ENCODE measurements at places on chromosomes 2 and 18.

GRCh38 chr2:240989451-240990265, 8.8 kb upstream of the SNED1 start:
- DNase-seq, result no peak

GRCh38 chr18:47204908-47205522, 28.9 kb upstream of the IER3IP1 start:
- peak; percentile 25 for DNase-seq

GRCh38 chr2:233563663-233564430, 2.7 kb downstream of the USP40 start:
- no peak for DNase-seq

DNA sequence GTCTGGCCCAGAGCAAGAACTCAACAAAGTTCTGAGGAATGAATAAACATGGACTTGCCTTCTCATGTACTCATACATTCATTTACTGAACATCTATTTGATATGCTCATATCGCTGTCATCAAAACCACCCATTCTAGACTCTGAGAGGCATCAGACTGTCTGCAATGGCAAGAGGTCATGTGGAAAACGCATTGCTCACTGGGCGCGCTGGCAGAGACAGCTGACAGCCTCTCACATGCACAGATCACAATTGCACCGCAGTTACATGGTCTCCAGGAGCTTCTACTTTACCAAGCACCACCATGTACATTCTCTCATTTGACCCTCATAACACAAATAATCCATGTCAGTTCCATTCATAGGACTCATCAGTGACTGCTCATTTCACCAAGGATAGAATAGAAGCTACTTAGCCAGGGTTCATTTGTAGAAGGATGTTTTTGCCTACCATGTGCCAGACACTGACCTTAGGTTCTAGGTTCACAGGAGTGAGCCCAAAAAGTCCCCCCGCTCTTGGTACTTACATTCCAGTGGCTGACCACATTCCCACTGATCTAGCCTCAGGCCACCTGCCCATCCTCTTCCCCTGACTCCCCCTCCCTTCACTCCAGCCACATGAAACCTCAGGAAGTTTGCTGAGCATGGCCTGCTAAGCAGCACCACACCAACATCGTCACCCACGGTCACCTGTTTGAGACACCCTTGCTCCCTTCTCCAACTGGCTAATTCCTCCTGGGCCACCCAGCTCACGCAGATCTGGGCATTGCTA, 6.1 kb downstream of the FAM124B start:
- DNase-seq, result no peak

DNA sequence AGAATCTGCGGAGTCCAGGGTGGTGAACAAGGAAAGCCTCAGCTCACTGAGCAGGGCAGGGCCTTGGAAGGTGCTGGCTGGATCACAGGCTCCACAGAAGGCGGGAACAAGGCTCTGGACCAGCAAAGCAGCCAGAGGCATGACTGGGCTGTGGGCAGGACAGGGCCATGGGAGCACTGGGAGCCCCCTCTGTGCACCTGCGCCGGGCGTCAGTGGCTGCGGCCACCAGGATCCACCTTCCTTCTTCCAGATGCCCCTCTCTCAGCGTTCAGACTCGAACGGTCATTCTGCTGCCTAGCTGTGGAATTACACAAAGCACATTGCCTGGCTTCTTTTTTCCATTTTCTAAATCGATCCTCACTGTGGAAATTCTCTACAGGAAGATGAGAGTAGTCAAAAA, 621.2 kb downstream of the GALR1 start:
- DNase-seq, result no peak

- DNase-seq, result no peak
Measured at GRCh38 chr2:177029501-177029900, 183.1 kb upstream of the HNRNPA3 start.

GRCh38 chr18:45069546-45069945, 388.9 kb downstream of the SETBP1 start:
- no peak for DNase-seq

GRCh38 chr2:219125886-219126270, 34.7 kb downstream of the NHEJ1 start:
- DNase-seq, result no peak

DNA sequence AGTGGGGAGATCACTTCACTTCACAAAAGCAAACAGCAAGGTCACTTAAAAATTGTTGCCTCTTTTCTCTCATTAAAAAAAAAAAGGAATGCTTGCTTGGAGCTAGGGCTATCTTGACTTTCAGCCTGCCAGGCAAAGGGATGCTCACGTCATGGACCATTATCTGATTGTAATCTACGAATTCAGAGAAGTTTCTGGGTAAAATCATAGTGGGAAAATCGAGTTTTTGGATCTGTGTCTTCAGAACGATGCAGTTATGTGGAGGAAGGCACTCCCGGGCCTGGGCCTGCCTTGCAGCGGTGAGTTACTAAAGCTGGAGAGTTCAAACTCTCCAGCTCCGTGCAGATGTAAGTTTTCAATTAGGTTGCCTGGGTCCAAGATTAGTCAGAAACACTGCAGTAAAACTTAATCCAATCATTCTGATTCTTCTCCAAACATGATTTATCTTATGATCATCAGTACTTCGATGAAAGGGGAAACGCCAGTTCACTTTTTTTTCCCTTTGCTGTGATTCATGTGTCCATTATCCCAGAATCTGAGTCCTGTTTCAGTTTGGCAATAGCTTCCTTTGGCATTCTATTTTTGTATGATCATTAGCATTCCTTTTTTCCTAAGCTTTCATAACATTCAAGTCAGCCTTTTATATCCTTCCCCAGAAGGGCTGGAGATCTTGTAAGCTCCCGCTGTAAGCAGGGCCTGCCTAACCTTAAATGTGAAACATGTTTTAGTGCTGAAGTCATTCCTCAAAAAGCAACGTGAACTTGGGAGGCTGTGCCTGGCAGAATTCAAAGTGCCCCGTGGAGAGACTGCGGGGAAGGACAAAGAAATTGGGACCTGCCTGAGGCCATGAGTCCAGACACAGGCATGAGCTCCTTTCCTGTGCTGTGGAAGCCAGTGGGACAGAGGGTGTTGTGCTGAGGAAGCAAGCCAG, 119.3 kb upstream of the TWIST2 start:
- DNase-seq, result no peak

DNA sequence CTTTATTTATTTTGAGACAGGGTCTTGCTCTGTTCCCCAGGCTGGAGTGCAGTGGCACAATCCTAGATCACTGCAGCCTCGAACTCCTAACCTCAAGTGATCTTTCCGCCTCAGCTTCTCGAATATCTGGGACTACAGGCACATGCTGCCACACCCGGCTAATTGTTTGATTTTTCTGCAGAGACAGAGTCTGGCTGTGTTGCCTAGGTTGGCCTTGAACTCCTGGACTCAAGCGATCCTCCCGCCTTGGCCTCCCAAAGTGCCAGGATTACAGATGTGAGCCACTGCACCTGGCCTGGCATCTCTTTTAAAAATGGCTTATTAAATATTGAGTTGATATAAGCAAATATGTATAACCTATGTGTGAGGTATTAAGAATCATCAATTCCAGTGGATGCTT, 209.5 kb downstream of the FAM210A start:
- DNase-seq, result no peak

DNA sequence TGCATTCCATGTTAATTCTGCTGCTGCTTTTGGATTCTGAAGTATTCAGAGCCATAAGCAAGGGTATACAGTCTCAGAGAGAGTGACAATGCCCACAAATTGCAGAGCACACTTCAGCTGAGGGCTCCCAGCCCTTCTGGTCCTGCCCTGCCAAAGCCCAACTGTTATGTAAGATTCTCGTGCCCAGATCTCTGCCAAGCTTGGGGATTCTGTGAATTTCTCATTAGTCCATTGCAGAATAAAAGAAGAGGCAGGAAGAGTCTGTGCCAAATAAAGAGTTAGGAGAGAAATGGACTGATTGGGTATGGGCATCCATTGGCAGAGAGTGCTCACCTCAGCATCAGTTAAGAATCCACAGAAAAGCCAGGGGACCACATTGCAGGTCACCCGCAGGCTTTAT, 112.0 kb upstream of the PNPT1 start:
- no peak for DNase-seq

DNA sequence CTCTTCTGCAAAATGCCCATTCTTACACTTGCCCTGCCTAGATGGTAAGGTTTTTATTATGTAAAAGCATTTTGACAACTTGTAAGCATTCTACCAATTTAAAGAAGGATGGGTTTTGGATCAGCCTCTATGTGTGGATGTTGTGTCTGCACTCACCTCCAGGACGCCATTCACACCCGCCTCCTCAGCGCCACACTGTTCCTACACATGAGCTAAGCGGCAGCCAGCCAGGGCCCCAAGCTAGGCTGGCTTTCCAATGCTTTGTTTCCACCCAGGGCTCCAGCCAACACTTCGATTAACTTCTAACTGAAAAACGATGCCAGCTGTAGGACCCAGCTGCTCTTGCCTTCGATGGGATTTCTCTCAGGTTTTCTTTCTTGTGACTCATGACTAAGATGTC, 73.3 kb upstream of the FZD7 start:
- no peak for DNase-seq

- no peak for DNase-seq
Measured at GRCh38 chr2:191489177-191489576, 188.8 kb upstream of the NABP1 start.

- no peak for DNase-seq
Measured at GRCh38 chr2:166411473-166412230, 35.9 kb upstream of the SCN9A start.

- no peak for DNase-seq
Measured at GRCh38 chr2:127428057-127428814, 10.0 kb downstream of the PROC start.

- no peak for DNase-seq
Measured at GRCh38 chr2:28271919-28272250, 120.8 kb upstream of the FOSL2 start.

DNA sequence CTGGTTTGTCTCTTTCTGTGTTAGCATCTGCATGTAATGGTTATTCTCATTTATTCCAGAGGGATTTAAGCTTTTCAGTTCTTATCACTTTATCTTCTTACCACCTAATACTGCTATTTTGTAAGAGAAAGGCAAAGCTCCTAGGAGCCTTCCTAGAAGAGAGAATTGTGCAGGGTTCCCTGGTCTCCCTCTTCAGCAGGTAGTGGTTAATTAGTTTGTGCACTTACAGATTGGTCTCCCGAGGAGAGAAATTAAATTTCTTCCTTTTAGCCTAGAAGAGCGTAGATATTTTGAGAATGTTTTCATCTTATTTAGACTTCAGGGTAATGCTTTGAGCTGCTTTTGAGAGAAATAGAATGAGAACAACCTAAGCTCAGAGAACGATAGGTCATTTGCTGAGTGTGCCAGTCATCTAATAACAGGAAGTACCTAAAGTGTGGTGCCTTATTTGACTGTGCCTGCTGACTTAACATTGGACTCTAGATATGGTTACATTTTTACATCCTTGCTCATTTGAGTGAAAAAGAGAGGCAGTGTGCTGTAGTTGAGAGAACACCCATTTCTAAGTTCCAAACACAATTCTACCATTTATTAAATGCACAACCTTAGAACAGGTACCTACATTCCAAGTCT, 651.4 kb downstream of the STK39 start:
- no peak for DNase-seq

GRCh38 chr2:44778671-44779476, 162.6 kb upstream of the SIX3 start:
- no peak for DNase-seq
